ENCODE measurements at places on chromosomes 2 and 18.

DNA sequence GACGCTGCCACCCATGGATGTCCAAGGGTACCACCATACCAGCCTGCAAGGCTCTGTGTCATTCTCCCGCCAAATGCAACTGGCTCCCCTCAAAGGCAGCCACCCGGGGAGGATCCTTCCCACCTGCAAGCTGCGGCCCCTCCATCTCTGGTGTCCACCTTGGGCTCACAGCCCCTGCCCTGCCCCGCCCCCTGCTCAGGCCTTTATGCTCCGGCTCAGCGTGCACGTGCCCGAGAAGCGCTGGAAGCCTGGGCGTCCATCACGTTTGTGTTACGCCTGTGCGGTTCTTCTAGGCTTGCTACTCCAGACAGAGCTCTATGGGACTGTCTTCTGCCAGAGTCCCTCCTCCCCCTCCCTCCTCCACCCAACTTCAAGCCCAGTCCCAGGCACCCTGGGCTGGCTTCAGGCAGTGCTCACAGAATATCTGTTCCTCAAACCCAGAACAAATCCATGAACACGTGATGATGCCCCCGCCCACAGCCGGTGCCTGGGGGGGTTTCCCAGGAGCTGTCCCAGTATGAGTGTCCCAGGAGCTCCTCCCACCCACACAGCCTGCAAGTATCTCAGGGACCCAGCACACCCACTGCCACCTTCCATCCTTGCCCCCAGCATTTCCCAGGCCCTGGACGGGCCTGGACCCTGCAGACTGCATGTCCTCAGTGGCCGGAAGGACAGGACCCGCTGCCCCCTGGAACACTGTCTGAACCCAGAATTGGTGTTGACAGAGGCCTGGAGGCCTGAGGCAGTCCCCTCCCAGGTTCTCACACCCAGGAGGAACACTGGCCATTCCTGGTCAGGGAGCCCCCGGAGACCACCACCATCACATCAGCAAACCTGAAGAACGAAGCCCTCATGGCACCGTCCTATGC lies 30.3 kb downstream of the KIF1A start:
- DNase-seq = no peak

DNA sequence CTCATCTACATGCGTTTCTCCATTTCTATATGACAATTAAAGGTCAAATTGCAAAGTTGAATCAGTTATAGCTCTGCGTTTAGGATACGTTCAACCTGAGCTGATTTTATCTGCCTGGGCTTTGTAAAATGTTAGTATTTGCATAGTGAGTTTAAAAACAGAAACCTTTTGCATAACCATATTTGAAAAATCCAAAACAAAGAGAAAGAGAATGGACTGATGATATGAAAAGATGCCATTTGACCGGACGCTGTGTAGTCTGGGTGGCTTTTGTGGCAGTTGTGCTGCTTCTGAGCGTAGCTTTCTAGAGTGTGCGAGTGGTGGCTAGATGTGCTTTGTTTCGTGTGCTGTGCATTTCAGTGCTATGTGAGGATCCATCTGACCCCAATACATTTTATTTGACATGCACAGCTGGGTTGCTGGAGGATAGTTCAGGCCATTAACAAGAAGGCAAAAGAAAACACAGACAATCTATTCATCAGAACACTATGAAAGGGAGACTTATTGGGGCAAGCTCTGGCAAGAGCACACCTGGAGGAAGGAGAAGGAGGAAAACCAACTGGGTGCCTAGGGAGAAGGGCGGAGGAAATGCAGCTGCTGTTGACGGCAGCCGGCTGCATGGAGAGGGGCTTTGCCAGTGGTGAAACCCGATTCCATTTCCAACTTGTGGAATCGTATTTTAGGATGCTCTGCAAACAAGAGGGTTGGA lies 126.8 kb downstream of the ACOXL start:
- no peak for DNase-seq

DNA sequence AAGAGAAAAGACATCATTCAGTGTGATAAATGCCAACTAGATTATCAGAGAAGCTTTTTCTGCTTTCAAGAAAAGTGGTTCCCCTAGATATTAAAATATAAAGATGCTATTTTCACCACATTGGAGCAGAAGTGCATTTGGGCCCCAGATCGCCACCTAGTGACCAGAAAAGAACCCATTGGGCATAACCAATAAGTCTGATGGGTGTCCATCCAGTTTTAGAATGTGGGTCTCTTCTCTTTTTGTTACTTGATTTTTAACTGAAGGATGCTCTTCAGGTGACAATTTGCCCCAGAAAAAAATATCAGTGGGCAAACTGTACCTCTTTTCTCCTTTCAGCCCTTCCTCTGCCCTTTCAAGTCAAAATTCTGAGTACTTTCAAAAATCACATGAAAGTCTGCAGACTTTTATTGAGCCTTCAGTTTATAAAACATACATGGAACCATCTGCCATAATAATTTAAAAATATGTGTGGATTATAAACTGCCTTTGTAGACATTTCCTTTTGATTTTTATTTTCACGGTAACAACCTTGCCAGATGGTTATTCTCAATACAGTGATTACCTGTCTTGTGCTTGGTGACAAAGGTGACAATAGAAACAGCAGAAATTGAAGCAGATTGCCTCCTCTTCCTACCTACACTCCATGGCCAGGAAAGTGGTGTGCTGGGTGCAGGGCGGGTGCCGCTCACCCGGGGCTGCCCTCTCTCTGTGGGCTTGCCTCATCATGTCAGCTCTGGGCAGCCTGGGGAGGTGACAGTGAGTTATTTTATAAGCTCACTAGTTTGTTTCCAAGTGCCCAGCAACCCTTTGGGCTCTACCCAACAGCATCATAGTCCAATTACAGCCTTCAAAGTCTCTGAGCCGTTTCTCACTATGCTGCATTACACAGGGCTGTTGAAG lies 124.5 kb downstream of the DCDC2C start:
- DNase-seq = no peak

DNA sequence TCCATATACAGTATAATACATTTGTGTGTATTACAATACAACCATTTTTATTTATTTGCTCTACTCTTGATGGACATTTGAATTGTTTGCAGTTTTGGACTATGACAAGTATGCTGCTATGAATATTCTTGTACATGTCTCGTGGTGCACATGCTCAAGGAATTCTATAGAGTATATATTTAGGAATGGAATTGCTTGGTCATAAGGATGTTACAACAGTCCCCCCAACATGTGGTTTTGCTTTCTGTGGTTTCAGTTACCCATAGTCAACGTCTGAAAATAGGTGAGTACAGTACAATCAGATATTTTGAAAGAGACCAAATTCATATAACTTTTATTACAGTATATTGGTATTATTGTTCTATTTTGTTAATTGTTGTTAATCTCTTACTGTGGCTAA lies 24.1 kb upstream of the PLEKHM3 start:
- DNase-seq = no peak

- no peak for DNase-seq
Measured at GRCh38 chr18:35127201-35127600, 86.0 kb downstream of the MAPRE2 start.

DNA sequence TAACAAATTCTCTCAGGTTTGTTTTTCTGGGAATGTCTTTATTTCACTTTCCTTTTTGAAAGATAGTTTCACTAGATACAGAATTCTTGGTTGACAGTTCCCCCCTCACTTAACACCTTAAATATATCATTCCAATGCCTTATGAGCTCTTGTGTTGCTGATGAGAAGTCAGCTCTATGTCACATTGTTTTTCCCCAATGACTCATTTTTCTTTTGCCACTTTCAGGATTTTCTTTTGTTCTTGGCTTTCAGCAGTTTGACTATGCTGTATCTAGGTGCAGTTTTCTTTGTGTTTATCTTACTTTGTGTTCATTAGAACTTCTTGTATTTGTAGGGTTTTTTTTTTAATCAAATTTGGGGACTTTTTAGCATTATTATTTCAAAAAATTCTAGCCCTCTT lies 5.6 kb upstream of the RALBP1 start:
- no peak for DNase-seq

DNA sequence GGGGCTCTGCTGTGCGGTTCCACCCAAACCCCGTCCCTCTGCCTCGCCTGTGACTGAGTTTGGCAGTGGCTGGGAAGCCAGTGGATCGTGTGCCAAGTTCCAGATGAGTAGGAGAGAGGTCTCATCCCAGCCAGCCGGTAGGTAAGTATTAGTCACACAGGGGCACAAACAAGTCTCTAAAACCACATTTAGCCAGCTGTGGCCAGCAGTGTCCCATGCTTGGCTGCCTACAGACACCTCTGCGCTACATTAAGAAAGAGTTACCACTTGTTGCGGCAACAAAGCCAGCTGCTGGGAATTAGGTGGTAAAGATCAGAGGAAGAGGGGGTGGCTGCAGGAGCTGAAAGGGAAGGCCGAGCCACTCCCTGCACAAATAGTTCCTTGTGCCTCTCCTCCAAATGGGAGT lies 81.2 kb downstream of the GATA6 start:
- no peak for DNase-seq

DNA sequence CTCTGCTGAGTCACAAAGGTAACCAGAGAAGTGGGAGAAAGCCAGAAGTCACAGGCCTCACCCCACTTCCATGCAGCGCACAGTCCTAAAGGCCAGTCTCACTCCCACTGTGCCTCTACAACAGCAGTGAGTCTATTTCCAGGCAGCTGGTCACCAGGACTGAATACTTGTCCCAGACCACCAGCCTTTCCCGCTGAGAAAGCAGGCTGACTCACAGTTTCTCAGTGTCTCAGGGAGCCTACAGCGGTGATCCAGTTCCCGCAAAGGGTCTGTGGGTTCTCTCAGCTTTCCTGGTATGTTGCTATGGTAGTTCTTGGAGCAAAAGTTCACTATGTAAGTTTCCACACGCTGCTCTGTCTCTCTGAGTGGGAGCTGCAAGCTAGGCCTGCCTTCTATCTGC lies 622.5 kb downstream of the RNF144A start:
- DNase-seq = peak; percentile 56

DNA sequence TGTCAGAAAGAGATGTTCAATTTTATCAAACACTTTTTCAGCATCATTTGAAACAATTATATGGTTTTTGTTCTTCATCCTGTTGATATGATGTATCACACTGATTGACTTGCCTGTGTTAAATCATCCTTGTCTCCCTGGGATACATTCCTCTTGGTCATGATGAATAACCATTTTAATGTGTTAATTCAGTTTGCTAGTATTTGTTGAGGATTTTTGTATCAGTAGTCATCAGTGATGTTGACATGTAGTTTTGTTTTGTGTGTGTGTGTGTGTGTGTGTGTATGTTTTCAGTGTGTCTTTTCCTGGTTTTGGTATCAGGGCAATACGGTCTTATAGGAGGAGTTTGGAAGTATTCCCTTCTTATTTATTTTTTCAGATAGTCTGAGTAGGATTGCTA lies 325.4 kb downstream of the ZNF804A start:
- no peak for DNase-seq

DNA sequence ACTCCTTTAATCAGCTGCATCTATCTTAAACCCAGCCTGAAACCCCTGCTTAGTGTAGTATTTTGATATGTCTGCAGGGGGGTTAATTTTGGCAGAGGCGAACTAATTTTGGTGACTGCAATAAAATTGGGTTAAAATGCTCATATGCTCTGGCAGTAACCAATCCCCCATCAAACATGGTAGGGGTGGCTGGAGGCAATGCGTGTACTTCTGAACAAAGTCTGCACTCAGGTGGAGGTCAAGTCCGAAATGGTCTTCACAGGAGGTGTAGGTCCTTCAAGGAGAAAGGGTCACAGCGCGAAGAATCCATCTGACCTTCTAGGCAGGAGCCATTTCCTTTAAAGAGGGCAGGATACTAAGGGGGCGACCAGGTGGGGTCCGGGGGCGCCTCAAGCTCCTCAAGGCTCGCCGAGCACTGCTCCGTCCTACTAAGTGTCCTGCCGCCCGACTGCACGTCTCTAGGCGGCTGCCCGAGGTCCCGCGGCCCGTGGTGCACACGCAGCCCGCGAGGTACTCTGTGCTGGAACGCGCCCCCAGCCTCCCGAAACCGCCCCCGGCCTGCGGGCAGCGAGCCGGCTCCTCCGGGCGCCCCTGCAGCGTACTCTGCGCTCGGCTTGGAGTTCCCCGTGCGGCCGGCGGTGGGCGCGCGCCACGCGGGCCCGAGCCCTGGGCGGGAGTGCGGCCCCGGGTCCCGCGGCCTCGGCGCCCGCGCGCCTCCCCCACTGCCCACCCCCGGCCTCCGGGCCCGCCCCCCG lies 1.7 kb upstream of the LDLRAD4 start:
- no peak for DNase-seq

GRCh38 chr2:28729698-28730097 lies 21.9 kb upstream of the PPP1CB start:
- DNase-seq = peak; percentile 37

- no peak for DNase-seq
Measured at GRCh38 chr2:161580426-161580825, 43.8 kb upstream of the SLC4A10 start.

GRCh38 chr18:72846736-72847533 lies 20.9 kb downstream of the NETO1 start:
- DNase-seq = no peak

- no peak for DNase-seq
Measured at GRCh38 chr2:219560037-219560892, 11.1 kb downstream of the OBSL1 start.

- DNase-seq = no peak
Measured at GRCh38 chr2:101882769-101883307, 108.9 kb upstream of the IL1R2 start.

GRCh38 chr2:467543-467891 lies 179.6 kb upstream of the ALKAL2 start:
- no peak for DNase-seq

GRCh38 chr2:33015421-33016142 lies 68.8 kb downstream of the LTBP1 start:
- DNase-seq = peak; percentile 51

DNA sequence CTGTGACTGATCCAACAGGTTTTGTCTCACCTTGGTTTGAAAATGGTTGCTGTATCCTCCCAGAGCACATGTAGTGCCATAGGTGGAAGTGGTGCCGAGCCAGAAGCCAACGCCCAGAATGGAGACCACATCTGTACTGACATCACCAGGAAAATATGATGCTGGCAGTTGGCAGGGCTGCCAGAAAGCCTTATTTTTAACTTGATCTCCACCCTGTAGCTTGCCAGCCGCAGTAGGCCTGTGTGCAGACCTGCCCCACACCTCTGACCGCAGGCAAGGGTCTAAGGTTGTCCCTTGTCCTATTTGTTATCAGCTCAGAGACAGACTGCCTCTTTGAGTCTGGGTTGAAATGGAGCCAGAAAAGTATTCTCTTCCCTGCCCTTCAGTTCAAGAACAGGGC lies 123.5 kb upstream of the EML6 start:
- DNase-seq = no peak

DNA sequence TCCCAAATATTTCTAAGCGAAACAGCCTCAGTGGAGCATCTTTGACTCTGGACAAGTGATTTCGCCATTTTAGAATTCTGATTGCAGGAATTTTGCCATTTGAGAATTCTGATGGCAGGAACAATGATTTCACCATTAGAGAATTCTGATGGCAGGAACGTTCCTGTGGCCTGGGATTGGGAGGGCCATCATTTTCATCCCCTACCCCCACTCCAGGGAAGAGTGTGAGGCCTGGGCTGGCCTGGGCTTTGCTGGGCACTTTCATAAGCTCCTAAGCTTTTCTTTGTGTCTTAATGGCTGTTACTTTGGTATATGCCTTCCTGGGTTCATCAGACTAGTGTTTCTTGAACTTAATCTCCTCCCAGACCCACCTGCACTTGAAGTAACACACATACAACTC lies 129.3 kb upstream of the EPAS1 start:
- no peak for DNase-seq

- no peak for DNase-seq
Measured at GRCh38 chr2:69344305-69344704, 42.7 kb downstream of the GFPT1 start.

Measured in AG09309 (cell line).